ENCODE measurements at places on chromosomes 1 and 21.

DNA sequence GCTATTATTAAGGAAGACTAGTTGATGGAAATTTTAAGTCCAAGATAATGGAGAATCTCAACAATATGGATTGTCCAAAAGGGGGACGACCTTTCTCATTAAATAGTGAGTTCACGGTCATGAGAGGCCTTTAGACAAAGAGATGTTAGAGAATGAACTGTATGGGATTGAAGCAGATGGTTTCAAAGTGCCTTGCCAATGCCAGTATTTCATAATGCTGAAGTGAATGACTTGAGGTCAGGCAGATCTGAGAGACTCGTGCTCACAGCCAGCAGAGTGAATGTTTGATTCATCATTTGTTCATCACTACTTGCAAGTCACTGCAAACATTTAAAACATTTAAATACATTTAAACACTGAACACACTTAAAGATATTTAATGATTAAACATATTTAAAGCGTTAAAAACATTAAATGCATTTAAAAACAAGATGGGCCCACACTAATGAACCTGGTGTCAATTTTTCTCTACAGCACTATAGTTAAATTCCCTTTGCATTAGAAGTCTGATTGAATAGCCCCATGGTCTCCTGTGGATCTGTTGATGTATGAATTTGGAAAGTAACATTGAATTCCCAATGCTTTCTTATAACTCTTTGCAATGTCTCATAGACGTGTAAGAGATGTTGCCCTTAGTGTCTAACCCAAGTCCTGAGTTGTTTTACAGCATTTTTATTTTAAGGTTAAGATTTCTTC lies 80.7 kb downstream of the TGFB2 start:
- DNase-seq, result no peak

GRCh38 chr1:55060133-55060999 lies 21.0 kb downstream of the PCSK9 start:
- no peak for DNase-seq

- DNase-seq, result no peak
Measured at GRCh38 chr1:25106352-25106751, 126.0 kb downstream of the SYF2 start.

- DNase-seq, result peak; percentile 24
Measured at GRCh38 chr1:213988507-213989001, 781 bp downstream of the PROX1 start.

DNA sequence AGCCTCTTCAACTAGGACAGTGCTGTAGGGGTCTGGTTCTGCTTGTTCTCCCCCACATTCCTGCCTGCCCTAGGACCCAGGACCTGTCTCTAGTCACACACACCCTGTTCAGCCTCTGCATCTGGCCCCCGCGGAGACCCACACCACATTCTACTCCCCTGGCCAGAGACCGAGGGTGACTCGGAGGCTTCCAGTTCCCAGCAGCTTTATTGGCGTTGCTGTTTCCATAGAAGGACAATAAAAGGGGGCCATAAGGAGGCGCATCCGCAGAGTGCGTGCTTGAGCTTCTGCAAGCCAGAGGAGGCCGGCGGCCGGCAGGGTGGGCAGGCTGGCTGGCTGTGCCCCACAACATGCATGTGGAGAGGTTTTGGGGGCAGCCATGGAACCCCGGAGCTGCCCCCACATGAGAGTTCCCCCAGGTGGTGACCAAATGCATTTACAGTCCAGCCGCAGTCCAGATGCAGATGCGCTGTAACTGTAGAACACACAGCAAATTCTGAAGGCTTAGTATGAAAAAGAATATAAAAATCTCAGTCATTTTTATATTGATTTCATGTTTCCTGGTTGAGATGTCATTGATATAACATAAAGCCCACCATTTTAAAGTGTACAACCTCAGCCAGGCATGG lies 52.4 kb downstream of the PDE9A start:
- DNase-seq, result no peak

DNA sequence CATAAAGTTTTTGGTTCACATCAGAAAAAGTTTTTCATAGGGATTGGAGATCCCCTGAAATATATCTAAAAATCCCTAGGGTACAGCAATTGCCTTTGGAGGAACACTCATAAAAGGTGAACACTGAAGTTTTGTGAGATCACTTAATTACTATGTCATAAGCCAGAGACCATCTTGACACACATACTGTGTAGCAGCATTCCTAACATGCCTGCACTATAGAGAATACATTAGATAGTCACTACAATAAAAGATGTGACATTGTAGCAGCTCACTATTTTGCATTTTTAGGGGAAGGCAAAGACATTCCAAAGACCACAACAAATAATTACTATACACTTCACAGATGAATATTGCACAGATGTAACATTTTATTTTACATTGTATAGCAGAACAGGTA lies 779.9 kb downstream of the KCNT2 start:
- DNase-seq, result no peak

Measured in urothelium cell line (cell line).